ENCODE measurements at places on chromosomes 4 and X. TPM values are rescaled to one million over a fixed set of nuclear protein-coding genes. Genes with fewer than 3 reads are reported as not detected.

Gene TRIML2
- not detected for total RNA-seq

Gene TCEAL7
- total RNA-seq = not detected

Gene MMRN1
- total RNA-seq = not detected

GRCh38 chr4:53366301-53366716 lies 448 bp upstream of the SCFD2 start:
- DNase-seq = no peak

- no peak for DNase-seq
These were observed 13.1 kb downstream of the SCML1 start for GRCh38 chrX:17750436-17750835.

DNA sequence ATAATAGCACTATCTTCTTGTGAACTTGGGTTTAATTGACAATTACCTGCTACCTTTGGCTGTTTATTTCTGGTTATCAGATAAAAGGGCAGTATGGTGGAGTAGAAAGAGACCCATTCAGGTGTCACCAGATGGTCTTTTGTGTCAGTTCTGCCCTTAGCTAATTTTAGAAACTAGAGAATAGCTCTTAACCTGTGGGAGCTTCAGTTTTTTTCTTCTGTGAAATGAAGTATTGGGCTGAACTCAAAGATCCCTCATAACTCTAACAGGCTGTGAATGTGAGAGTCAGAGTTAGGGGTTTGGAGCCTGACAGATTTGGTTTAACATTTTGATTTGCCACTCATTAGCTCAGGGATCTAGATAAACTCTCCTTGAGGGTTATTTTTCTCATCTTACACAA lies 335.2 kb downstream of the PPP1R2C start:
- no peak for DNase-seq

DNA sequence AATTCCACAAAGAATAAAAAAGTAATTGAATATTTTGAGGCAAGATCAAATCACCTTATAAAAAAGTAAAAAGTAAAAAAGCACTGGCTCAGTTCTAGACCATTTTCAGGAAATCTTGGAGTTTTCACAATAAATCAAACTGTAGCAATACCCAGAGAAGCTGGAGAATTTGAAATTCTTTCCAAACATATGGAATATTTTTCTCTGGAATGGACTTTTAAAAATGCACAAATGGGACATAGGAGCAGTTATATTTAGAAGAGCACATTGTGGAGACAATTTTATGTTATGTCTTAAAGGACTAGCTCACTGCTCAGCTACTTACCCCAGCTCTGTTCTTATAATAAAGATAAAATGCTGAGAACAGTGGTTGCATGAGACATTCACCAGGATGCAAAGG lies 211.9 kb upstream of the KIT start:
- DNase-seq = no peak

GRCh38 chrX:37383313-37383712 lies 34.1 kb downstream of the PRRG1 start:
- DNase-seq = no peak

DNA sequence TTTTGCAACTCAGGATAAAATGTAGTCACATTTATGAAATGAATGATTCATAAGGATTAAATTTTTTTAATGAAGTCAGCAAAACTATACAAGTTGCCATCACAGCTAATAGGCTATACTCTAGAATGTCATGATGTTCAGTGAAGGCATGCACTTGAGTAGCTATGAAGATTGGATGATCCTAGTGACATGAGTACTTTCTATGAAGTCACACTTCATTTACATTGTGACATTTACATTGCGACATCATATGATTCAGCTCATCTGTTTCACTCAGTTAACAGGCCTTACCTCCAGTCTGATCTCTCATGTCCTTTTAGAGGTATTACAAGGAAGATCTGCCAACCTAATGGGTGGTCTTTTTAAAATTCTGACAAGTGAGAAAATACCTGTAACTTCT lies 82.7 kb upstream of the FGF13 start:
- no peak for DNase-seq
